ENCODE measurements at places on chromosomes 3 and 15. TPM values are rescaled to one million over a fixed set of nuclear protein-coding genes. Genes with fewer than 3 reads are reported as not detected.

The PLA2G4E gene
- total RNA-seq, result not detected

The GHSR gene
- not detected for total RNA-seq

The RBMS3 gene
- total RNA-seq, result 11.5 TPM

The RARRES1 gene
- 81.0 TPM for total RNA-seq

DNA sequence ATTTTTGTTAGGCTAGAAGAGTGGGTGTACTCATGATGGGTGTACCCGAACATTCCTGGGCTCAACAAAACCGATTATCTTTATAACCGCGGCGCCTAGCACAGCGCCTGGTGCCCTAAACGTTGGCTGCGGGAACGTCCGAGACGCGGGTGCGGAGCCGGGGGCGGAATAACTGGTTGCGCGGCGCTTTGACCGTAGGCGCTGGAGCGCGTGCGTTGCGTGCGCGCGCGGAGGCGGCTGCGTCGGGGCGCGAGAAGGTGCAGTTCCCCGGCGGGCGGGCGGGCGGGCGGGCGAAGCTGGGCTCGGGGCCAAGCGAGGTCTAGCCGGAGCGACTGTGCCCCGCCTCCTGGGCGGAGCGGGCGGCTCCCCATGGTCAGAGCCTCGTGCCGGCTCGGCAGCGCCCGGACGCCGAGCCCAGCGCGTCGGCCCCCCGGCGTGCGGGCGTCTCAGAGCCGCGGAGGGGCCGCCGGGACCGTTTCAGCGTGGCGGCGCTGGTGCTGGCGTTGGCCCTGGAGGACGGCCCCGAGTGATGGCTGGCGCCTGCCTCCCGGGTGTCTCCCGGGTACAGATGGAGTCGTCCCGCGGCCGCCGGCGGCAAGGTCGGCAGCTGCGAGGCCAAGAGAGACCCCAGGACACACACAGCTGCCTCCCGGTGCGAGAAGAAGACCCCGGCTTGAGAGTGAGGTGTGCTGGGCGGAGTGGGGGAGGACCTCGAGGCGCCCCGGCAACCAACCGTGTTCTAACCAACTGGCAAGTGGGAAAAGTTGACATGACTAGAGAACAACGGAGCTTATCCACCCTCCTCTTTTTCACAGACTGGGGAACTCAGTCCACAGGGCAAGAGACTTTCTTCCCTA is at the start of gene PLAAT1:
PLAAT1 (plus strand) TSS at position 373 of the 857 bp plus-strand sequence. CDS start 14,429 bp downstream, outside the sequence.
- DNase-seq, result peak; percentile 71

DNA sequence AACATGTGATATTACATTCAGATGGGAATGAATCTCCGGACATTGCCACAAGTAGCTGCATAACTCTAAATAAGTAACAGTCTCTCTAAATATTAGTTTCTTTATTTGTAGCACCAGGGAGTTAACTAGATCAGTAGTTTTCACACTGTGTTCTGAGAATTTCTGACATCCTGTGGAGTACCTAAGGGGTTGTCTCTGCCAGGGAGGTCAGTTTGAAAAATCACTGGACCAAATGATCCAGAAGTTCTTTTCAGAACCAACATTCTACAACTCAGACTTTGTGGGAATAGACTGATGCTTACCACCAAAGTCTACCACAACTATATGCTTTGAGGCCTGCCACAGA is 9.0 kb upstream of the ILDR1 start:
- no peak for DNase-seq

DNA sequence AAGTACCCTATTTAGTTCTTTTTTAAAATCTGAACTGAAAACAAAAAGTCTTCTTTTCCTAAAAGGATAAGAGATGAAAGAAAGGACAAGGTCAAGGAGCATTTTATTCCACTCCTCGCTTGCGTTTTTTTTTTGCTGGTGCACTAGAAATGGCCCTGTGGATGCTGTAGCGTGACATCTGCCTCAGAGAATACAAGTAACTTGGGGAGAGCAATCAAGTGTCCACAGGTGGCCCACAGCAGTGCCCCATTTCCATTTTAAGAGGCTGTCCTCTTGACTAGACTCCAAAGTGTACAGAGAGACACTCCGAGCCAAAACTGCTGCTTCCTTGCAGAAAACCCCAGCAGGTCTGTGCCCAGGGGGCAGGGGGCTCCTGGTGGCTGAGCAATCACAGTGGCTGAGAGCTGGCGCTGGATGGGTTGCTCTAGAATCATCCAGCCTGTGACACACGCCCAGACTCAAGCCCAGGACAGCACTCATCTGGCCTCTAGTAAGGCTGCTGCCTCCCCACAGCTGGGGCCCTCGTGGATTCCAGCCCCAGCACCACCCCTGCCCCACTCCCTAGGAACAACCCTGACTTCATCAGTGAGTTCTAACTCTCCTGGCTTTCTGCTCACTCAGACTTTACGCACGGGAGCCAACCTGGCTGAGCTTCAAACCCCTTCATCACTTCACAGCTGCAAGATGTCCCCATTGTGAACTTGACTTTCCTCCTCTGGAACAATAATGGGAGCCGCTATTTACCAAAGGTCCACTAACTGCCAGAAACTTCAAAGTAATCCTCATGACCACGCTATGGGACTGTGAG is 71.1 kb upstream of the SPATA12 start:
- no peak for DNase-seq
